ENCODE measurements at places on chromosomes 11 and 22.

DNA sequence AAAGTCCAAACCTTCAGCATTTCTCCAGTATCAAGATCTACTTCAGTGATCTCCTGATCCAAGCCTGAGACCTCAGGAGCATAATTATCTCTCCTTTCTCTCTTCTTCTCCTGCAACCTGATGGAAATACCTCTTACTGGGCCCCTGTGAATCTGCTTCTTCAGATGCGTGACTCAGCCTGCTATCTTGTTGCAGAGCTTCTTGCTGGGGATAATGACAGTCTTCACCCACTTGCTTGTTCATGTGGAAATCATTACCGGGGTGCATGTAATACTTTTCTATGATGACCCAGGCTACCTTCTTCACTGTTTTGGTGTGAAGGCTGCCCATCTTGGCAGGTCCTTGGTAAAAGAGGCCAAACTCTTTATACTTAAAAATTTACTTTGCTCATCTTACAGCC, 140.0 kb upstream of the POU2AF2 start:
- DNase-seq: no peak

DNA sequence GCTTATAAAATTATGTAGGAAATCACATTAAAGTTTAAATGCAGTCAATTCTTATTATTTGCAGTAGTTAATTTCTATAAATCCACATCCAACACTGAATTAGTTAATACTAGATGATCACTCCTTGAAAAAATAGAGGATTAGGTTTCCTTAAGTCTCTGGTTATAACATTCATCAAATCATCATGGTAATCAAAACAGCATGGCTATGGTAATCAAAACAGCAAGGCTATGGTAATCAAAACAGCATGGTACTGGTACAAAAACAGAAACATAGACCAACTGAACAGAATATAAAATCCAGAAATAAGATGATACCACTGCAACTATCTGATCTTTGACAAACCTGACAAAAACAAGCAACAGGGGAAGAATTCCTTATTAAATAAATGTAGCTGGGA, 814.6 kb upstream of the CCDC179 start:
- DNase-seq: no peak

- DNase-seq: peak; percentile 49
Measured at GRCh38 chr11:116879800-116880625, 42.6 kb upstream of the APOA1 start.

DNA sequence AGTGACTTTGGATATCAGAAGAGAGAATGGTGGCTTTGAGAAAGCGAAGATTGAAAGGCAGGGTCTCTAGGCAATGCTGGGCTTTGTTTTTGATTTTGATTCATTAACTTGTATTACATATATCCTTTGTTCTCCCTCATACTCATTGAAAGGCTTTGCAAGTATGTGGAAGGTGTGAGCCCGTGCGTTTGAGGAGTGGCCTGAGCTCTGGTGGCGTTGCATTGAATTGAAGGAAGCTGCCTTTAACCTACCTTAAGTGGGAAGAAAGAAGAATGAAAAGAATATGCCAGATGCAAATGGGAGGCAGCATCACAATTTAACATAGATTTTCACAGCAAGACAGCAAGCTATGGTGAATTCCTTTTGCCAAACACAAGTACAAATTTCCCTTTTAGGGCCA, 6.7 kb downstream of the MMP7 start:
- DNase-seq: no peak

DNA sequence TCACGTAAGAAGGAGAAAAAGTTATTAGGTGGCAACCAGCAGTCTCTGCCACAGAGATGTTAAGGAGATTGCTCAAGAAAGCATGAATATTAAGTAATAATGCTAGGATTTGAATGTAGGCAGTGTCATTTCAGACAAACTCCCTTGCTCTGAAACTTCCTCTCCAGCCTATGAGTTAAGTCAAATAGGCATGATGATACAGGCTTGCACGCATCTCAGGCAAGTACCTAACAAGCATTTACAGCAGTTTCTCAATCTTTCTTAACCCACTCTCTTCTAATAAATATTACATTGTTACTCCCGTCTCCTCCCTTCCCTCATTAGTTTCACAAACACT, 72.7 kb downstream of the RAB38 start:
- no peak for DNase-seq

GRCh38 chr22:47205081-47205491, 442.6 kb downstream of the TBC1D22A start:
- no peak for DNase-seq

DNA sequence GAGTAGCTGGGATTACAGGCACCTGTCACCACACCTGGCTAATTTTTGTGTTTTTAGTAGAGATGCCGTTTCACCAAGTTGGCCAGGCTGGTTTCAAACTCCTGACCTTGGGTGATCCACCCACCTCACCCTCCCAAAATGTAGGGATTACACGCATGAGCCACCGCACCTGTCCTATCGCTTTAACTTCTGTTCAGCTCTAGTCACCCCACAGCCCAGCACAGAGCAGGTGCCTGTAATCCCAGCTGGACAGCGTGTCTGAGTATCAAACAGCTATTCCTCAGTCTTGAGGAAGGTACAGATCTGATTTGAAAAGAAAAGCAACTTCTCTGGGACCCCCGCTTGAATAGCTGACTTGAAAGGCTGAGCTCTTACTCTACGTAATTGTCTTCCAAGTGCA, 149.1 kb downstream of the CTTN start:
- DNase-seq: no peak

GRCh38 chr22:35914665-35915476, 113.8 kb downstream of the RBFOX2 start:
- peak; percentile 82 for DNase-seq

- no peak for DNase-seq
Measured at GRCh38 chr22:32052936-32053791, 10.1 kb downstream of the SLC5A1 start.

DNA sequence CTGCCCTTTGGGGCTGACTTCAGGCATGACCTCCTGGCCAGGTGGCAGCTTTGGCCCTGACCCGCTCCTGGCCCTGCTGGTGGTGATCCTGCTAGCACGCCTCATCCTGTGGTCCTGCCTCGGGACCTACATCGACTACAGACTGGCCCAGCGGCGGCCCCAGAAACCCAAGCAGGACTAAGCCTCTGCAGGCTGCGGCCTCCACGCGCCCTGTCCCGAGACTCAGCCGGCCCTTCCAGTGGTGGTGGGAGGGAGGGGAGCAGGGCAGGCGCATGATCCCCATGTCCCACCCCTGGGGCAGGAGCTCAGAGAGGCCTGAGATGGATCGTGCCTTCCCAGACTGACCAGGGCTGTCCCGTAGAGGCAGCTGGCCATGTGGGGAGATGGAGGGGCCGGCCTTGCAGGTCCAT, 2.1 kb downstream of the SMIM38 start:
- DNase-seq: no peak

- peak; percentile 67 for DNase-seq
Measured at GRCh38 chr11:70398834-70399680, 728 bp downstream of the CTTN start.

GRCh38 chr11:44731685-44732430, 5.1 kb downstream of the TSPAN18 start:
- DNase-seq: no peak

- no peak for DNase-seq
Measured at GRCh38 chr22:27194096-27194748, 536.8 kb downstream of the MIAT start.

DNA sequence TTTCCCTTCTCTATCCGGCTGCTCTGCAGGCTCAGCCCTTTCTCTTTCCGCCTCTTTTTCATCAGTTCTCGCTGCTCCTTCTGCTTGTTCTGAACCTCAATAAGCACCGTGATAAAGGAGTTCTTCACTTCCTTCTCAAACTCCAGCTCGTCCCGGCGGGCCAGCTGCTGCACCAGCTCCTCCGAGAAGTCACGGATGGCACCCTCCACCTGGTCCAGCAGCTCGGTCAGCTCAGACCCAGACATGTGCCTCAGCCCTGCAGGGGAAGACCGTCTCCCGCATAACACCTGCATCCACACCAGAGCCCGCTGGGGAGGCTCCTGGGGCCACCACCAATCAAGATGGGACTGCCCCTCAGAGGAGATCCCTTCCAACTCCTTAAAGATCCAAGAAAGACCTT, 40.2 kb downstream of the FEZ1 start:
- DNase-seq: no peak

DNA sequence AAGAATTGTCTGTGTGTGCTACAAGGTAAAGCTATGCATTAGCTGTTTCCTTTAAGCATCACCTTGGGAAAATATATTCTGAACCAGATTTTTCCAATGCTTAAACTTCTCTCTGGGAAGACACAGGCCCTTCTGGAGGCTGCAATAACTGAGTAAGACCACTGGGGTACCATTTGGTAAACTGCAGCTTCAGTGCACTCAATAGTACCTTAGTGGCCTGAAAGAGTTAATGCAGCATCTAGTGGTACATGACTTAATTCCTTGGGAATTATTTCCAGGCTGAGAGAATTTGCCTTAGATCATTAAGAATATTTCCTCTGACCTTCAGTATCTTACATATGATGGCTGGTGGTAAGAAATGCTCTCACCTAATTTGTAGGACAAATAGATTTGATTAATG, 727.4 kb downstream of the DLG2 start:
- no peak for DNase-seq

DNA sequence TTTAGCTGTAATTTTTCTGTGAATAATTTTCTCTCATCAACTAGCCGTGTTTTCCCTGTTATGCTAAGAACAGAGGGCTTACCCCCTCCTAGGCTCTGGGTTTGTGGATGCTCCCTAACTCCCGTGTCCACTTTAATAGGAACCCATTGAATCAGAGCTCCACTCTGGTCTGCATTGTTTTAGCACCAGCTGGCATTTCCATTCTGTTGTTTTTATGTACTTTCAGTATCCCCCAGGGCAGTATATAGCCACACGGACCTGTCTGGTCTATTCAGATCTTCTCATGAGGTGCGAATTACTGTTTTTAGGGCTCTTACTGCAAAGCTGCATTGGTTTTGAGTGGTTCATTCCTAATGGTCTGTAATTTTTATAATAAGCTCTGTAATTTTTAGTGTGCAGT, 16.0 kb downstream of the POLD3 start:
- DNase-seq: no peak

DNA sequence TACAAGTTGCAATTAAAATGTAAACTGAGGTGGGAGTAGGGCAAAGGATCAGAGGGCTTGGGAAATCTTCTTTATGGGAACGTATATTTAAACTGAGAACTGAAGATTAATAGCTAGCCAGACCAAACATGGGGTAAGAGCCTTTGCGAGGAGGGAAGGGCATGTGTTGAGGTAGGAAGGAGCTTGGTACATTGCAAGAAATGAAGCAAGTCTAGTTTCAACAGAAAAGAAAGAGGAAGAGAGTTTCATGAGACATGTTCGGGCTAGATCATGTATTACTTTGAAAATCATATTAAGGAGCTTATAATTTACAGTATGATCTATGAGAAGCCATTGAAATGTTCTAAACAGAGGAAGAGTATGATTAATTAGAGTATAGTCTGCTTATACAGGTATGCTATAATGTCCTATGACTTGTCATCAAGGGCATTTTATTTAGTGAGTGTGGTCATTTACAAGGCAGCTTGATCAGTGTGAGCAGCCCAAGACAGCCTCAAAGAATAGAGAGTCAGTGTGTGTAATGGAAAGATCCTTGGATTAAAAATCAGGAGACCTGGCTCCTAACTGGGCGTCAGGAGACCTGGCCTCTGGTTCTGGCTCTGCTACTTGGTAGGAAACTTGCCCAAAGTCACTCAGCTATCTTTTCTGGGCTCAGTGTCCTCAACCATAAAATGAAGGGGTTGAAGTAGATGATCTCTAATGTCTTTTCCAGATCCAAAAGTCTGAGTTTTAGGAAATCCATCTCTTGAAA, 10.9 kb downstream of the GAS2 start:
- no peak for DNase-seq

Measured in RWPE1 (cell line).